ENCODE measurements at places on chromosomes 13 and 19.

GRCh38 chr13:91930687-91931086 lies 532.3 kb downstream of the GPC5 start:
- no peak for DNase-seq

GRCh38 chr19:7292950-7293761 lies 1.1 kb downstream of the INSR start:
- no peak for DNase-seq

- DNase-seq, result no peak
Measured at GRCh38 chr13:37207691-37208451, 102.4 kb upstream of the CSNK1A1L start.

DNA sequence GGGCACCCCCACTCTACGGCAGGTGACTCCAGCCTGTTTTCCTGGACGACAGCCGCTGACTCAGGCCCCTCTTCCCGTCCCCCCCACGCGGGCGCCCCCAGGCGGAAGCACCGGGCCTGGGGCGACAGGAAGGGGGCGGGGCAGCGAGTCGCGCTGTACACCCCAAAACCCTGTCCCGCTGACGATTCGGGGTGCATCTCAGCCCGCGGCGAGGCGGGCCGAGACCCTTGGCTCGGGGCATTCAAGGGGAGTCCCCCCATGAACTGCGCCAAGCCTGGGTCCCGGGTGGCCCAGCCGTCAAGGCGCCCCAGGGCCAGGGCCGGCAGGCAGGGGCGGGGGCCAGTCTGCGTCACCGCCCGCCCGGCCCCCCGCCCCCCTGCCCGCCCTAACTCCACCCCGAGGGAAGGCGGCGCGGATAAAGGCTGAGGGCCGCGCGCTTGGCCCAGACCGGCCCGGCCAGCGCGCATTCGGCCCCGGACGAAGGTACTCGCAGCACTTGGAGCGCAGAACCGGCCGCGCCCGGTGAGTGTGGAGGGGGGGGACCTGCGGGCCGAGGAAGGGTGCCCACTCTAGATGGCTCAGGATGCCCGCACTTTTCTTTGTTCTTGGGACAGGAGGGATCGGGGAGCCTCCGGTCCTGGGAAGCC lies at the start of gene MIDN:
Gene MIDN, plus strand, starts transcription at position 445 of the 647 bp plus-strand sequence. CDS start 1,714 bp downstream, outside the sequence.
- DNase-seq, result peak; percentile 71

GRCh38 chr19:6221878-6222746 lies 57.7 kb downstream of the MLLT1 start:
- DNase-seq, result no peak

- no peak for DNase-seq
Measured at GRCh38 chr19:4080473-4080872, 13.8 kb upstream of the ZBTB7A start.

- DNase-seq, result no peak
Measured at GRCh38 chr19:49718511-49718910, 27.6 kb downstream of the CPT1C start.

DNA sequence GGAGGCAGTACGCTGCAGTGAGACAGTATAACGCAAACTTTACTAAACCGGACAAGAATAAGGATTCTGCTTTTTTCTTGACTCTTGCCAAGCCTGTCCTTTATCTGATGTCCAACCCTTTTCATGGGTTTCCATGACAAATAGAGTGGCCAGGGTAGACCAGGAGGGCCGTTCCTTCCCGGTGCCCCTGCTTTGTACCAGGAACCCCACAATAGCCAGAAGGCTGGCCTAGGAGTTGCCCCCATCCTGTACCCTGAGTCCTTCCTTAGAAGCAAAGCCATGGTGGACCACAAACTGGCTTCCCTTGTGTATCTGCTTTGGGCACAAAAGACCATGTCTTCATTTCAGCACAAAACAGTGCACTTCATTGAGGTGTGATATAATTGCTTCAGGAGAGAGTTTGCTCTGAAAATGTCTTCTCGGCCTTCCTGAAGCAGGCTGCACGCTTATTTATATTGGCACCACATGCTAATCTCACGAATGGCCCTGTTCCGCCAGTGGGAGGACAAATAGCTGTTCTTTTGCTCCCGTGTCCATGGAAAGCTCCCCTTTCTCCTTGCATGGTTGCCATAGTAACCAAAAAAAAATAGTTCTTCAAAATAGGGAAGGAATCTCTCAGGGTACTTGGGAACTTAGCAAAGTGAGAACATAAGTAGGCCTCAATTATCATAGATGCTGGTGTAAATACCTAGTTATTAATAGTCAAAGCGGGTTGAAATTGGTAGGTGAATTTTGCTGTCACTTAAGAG lies 222.1 kb downstream of the ZIC5 start:
- no peak for DNase-seq

- DNase-seq, result no peak
Measured at GRCh38 chr13:46342538-46342937, 44.5 kb downstream of the RUBCNL start.

DNA sequence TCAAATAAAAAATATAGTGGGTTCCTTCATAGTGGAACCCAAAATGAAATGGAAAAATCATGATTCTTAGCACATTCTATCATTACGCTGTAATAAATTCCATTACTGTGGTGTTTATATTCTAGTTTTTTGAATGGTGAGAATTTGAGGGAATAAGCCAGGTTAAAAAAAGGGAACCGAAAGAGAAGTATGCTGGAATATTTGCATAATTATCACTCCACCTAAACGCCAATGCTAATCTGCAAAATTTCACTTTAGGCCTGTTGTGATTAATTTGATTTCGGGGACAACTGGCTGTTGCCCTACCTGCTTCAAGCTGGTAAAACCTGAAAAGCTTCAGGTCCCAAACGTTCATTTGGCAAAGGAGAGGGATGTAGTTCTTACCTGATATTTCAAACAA lies 32.1 kb upstream of the SCEL start:
- no peak for DNase-seq

DNA sequence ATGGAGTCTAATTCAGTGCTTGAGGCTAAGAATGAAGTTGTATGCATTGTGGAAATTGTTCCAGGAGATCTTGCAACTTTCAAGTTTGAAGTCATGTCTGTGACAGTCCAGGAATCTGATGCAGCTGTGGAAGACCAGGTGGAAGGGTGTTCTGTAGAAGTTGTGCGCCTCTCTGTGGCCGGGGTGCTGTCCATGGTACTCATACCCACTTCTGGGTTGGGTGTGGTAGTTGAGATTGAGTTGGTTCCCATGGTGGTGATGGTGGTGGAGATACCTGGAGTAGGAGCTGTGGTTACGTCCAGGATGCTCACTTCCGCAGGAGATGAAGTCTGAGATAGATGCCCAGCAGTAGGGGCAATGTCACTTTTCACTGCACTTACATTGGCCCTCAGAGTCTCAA lies 44.3 kb downstream of the MUC16 start:
- no peak for DNase-seq

DNA sequence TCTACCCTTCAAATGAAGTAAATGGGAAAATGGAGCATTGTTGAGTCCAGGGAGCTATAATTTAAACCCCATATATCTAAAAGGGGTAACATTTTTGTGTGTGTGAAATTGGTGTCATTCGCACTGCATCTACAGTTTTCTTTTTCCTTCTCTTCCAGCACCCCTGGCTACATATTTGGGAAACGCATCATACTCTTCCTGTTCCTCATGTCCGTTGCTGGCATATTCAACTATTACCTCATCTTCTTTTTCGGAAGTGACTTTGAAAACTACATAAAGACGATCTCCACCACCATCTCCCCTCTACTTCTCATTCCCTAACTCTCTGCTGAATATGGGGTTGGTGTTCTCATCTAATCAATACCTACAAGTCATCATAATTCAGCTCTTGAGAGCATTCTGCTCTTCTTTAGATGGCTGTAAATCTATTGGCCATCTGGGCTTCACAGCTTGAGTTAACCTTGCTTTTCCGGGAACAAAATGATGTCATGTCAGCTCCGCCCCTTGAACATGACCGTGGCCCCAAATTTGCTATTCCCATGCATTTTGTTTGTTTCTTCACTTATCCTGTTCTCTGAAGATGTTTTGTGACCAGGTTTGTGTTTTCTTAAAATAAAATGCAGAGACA lies 28.6 kb downstream of the ALOX5AP start:
- DNase-seq, result no peak

DNA sequence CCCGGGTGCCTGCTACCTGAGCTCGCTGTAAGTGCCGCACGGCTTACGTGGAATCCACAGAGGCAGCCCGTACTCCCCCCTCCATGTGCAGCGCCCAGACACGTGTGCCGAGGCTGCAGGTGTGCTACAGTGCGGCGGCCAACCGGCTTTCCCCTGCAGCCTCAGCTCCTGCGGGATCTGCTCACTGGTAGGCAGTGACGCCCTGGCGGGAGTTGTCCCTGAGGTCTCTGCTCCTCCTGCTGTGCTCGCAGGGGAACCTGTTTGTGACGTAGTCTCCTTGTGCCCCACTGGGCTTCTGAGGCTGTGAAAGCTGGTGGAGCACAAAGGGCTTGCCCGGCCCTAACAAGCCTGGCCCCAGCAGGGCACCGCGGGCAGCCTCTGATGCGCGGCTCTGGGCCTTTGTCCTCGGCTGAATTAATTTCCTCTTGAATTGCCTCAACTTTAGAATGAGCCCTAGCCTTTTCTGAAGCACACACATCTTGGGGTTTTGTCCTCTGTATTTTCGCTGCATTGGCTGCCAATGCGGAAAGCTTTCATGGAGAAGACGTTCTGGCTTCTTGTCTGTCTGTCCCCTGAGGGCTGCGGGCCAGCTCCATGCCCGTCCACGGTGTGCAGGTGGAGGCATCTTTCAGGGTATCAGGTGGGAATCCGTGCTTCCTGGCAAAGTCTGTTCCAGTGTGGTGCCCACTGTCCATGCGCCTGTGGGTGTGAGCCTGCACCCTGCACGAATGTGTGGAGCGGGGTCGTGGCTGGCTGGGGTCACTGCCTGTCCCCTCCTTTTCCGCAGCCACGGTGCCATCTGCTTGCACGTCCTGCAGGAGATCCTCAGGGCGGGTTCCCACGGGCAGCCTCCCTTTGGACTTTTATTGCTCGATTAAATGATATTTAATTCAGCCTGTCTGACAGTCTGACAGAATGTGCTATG lies 77.3 kb upstream of the MCF2L start:
- DNase-seq, result no peak
